Smooth muscle cell of the umbilical artery (primary cell): ENCODE measurements at places on chromosomes 3 and 15. TPM values are rescaled to one million over a fixed set of nuclear protein-coding genes. Genes with fewer than 3 reads are reported as not detected.

ITGB5 gene
- 502 and 663 TPM in 2 replicates for total RNA-seq

GOLGA8M gene
- total RNA-seq, result not detected in 2 replicates

ERICH6 gene
- not detected in 2 replicates for total RNA-seq

PPP1R14D gene
- not detected in 2 replicates for total RNA-seq

APOD gene
- total RNA-seq, result not detected in 2 replicates

CPNE9 gene
- total RNA-seq, result not detected in 2 replicates

TM6SF1 gene
- 2.5 and 5.0 TPM in 2 replicates for total RNA-seq

CAND2 gene
- 3.2 and 4.5 TPM in 2 replicates for total RNA-seq

CEMIP gene
- 3.9 and 4.8 TPM in 2 replicates for total RNA-seq

SH2D7 gene
- total RNA-seq, result not detected in 2 replicates

FEZF2 gene
- total RNA-seq, result not detected in 2 replicates

GRK7 gene
- total RNA-seq, result 0.05 TPM in 1 of 2 replicates, not detected in the other

KIF7 gene
- 10.4 and 18.7 TPM in 2 replicates for total RNA-seq

GASK1A gene
- 1.5 and 1.8 TPM in 2 replicates for total RNA-seq

DUOXA2 gene
- total RNA-seq, result not detected in 2 replicates

SPRED1 gene
- 57.9 and 86.5 TPM in 2 replicates for total RNA-seq

LRRIQ4 gene
- not detected in 2 replicates for total RNA-seq

CFAP100 gene
- not detected in 2 replicates for total RNA-seq

CD200R1 gene
- total RNA-seq, result 0.05 TPM in 1 of 2 replicates, not detected in the other

LRRC3B gene
- total RNA-seq, result not detected in 2 replicates

IL17RB gene
- total RNA-seq, result not detected in 2 replicates

SCAPER gene
- 6.8 and 8.0 TPM in 2 replicates for total RNA-seq

TF gene
- under 0.01 and 0.14 TPM in 2 replicates for total RNA-seq

SLC25A20 gene
- 21.6 and 31.8 TPM in 2 replicates for total RNA-seq

ONECUT1 gene
- total RNA-seq, result not detected in 2 replicates

STAB1 gene
- total RNA-seq, result 1.1 and 1.2 TPM in 2 replicates

LINGO1 gene
- total RNA-seq, result not detected in 2 replicates

NBEAL2 gene
- 1.8 and 11.2 TPM in 2 replicates for total RNA-seq

FAM107A gene
- total RNA-seq, result not detected in 2 replicates

SLC2A2 gene
- total RNA-seq, result not detected in 2 replicates

AGBL1 gene
- total RNA-seq, result not detected in 2 replicates

SPATA12 gene
- total RNA-seq, result not detected in 2 replicates

ZKSCAN7 gene
- 4.2 and 8.6 TPM in 2 replicates for total RNA-seq

C2CD4A gene
- not detected in 2 replicates for total RNA-seq
